ENCODE measurements at places on chromosomes 1 and 21.

DNA sequence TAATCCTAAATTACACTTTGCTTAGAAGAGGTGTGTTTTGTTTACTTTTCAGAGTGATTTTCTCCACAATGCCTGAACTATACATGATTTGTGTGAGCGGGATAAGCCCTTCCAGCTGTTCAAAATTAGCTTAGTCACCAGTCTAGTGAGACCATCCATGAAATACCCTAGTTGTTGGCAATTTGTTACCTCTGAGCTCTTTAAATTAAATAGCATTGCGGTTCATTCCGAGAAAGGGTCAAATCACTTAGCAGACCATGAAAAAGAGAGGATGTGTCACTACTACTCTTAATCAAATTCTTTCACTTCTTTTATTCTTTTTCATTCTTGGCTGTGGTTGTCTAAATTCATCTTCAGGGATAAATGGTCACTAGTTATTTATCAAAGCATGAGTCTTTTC, 11.9 kb upstream of the VAV3 start:
- DNase-seq = no peak

- DNase-seq = no peak
These were observed 204.2 kb downstream of the HMCN1 start for GRCh38 chr1:185938396-185938795.

DNA sequence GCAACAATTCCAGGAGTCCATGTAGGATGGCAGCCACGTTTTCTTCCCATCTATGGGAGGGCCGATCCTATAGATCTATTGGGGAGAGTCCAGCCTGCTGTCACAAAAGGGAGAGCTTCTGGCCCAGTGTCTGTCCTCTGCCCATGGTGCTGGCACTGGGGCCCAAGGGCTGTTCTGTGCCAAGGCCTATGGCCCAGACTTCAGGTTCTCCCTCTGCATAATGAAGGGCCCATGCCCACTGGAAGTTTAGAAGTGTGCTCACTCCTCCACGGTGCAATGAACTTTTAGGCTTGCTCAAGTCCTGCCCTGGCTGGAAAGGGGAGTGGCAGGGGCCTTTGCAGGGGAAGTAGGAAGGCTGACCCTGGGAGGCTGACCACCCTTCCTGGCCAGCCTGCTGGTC, 44.1 kb upstream of the ATP2B4 start:
- DNase-seq = no peak

DNA sequence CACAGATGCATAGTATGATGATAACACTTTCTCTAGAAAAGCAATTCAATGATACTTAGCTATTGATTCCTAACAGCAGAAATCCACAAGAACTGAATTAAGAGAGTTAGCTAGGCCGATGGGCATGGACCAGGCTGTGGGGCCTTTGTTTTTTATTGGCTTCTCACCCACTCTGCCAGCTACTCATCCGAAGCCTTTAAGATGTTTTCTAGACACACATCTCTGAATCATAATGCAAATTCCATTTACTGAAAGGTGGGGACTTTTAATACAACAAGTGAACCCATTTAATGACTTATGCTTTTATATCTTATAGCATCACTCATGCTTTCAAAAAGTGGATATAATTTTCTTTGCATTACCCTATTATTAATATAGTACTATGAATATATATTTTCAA, 170.2 kb downstream of the RUNX1 start:
- no peak for DNase-seq

DNA sequence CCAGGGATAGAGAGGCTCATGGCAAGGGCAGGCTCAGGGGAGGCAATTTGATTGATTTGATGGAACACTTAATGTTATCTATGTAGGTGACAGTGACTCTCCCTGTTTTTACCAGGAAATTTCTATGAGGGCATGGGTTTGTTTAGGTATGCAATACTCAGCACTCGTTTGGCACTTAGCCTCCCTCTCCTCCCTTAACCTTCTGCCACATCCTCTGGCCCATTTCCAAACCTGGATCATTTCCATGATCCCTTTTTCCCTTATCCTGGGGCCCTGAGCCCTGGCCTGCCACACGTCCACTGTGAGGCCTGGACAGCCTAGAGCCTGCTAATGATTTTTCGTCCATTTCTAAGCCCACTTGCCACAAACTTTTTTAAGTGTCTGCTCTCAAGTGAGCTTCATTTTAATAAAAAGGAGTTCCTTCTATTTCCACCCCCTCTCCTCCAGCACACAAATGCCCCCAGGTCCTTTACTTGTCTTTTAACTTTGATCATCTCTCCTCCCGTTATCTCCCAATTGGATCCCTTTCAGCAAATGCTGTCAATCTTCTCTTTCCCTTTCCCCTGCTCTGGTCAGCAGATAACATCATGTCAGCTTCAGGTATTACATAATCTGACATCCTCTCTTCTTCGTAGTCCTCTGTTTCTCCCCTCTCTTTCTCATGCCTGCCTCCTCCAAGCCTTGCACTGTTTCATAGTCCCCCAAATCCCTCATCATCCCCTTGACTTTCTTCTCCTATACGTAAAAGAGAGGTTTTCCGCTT, 37.8 kb upstream of the GADD45A start:
- no peak for DNase-seq

- no peak for DNase-seq
These were observed 64.2 kb downstream of the PLA2G4A start for GRCh38 chr1:186892936-186893335.

GRCh38 chr1:6065093-6065858, 19.6 kb downstream of the KCNAB2 start:
- no peak for DNase-seq

DNA sequence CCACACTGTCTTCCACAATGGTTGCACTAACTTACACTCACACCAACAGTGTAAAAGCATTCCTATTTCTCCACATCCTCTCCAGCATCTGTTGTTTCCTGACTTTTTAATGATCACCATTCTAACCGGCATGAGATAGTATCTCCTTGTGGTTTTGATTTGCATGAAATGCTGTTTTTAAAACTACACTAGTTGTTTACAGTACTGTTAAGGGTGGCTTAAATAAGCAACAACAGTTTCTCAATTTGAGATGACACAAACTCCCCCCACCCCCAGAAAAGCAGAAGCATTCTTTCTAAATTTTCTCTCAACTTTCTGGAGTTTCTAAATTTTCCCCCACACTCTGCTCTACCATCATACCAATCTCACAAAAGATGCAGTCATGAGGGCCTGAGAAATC, 7.1 kb upstream of the SLAMF7 start:
- no peak for DNase-seq

GRCh38 chr21:45935628-45936027, 45.9 kb upstream of the COL6A1 start:
- DNase-seq = no peak

- no peak for DNase-seq
These were observed 485.4 kb upstream of the LRRC7 start for GRCh38 chr1:69082312-69082711.

- no peak for DNase-seq
These were observed 112.8 kb downstream of the RIPK4 start for GRCh38 chr21:41653954-41654491.

DNA sequence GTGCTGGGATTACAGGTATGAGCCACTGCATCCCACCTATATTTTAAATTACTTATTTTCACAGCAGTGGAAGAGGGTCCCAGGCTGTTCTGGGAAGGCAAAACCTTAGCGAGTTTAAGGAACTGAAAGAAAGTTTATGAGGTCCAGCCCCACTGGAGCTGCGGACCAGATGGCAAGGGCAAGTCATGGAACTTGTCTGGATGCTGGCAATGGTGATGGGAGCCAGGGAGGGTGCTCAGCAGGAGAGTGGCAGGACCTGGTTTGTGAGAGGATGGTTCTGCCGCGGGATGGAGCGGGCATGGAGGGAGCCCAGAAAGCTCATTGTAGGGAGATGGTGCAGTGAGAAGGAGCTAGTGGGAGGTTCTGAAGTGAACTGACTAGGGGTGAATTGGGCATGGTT, 50.6 kb upstream of the SLC45A1 start:
- no peak for DNase-seq

DNA sequence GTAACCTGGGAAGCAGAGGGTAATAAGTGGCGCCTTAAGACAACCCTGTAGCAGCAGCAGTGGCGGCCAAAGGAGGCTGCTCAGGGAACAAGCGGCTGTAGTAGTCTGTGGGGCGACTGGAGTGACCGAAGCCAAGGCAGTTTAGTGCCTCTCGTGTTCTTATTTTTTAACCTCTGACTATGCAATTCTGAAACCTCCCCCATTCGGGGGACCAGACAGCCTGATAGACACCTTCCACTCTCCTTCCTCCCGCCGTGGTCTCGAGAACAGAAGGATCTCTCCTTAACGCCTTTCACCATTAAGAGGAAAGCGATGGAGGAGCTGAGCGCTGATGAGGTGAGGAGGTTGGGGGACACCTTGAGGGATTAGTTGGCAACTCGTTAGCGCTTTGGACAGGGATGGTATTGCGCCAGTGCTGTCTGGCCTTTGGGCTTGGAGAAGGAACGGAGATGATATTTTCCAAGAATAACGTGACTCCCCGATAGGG, 644 bp downstream of the UBE4B start:
- peak; percentile 48 for DNase-seq

- no peak for DNase-seq
These were observed 994 bp downstream of the FAM229A start for GRCh38 chr1:32361308-32361673.
